Stimulated activated CD8-positive, alpha-beta memory T cell treated with anti-CD3 and anti-CD28 coated beads, Interleukin-15, amount 100 ng/mL, for 24 hours (primary cell): ENCODE measurements at places on chromosomes 2 and 18.

GRCh38 chr2:230824406-230824978, 40.2 kb upstream of the ITM2C start:
- DNase-seq: peak; percentile 8

DNA sequence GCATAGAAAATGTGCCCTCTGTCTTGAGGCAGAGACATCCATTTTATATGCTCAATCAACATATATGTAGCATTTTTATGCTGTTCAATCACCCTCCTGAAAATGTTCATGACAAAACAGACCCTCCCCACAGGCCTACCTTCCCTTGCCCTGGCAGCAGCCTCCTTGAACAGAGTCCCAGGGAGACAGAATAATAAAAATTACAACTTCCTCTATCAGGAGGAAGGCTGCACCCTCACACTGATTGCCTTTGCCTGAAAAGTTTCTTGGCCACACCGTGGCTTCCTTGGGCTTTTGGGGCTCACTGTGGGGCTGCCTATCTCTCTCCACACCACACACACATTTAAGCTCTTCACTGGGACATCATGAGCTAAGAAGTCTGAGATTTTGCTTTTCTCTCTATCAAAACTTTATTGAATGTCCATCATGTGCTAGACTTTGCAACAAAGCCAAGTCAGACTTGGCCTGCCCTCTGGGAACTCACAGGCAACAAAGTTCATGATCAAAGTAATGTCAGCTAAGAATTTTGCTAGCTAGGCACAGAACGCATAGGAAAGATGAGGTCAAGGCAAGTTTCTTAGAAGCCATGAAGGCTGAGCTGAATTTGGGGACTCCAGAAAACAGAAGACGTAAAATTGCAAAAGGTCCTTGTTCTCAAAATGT, 101.6 kb downstream of the BCL2L11 start:
- no peak for DNase-seq

- no peak for DNase-seq
Measured at GRCh38 chr2:71666094-71666474, 212.7 kb downstream of the DYSF start.

- DNase-seq: no peak
Measured at GRCh38 chr2:96884299-96885094, 14.6 kb upstream of the SEMA4C start.

- peak; percentile 38 for DNase-seq
Measured at GRCh38 chr2:113979191-113980128, 89.6 kb downstream of the ACTR3 start.

GRCh38 chr2:160362541-160362940, 131.1 kb downstream of the RBMS1 start:
- no peak for DNase-seq

DNA sequence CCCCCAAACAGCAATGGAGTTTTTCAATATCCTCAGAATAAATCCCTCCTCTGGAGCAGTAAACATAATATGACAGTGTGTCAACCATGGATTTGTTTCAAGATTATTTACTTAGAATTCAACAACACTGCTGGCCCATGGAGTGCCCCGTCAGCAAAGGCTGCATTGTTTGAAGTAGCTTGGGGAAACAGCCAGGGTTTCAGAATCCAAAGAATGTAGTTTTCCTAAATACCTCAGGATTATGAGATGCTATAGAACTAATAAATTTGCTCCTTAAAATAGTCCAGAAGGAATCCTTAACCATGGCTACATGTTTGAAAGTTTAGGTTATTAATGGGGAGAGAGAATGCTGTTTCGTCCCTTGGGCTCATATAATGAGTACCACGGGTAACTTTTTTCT, 13.1 kb upstream of the CETN1 start:
- no peak for DNase-seq

GRCh38 chr2:15169326-15170069, 391.6 kb downstream of the NBAS start:
- no peak for DNase-seq

GRCh38 chr2:10764896-10765295, 43.5 kb downstream of the ATP6V1C2 start:
- no peak for DNase-seq

DNA sequence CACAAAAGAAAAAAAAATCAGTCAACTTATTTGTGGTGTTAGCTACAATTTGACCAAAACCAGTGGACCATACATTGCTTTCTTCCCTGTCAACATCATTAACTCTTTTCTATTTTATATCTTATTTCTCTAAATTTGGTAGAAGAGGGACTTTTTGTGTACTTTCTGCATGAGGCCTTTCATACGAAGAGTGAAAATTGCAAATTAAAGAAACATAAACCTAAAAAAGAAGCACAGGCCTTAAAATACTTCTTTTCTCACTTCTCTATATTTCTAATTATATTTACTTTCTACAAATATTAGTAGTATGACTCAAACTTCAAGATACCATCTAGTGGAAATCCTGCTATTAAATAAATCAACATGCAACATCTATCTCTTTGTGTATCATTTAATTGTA, 1073.4 kb upstream of the ZEB2 start:
- DNase-seq: no peak

- DNase-seq: no peak
Measured at GRCh38 chr18:23668731-23669130, 6.0 kb upstream of the ANKRD29 start.

DNA sequence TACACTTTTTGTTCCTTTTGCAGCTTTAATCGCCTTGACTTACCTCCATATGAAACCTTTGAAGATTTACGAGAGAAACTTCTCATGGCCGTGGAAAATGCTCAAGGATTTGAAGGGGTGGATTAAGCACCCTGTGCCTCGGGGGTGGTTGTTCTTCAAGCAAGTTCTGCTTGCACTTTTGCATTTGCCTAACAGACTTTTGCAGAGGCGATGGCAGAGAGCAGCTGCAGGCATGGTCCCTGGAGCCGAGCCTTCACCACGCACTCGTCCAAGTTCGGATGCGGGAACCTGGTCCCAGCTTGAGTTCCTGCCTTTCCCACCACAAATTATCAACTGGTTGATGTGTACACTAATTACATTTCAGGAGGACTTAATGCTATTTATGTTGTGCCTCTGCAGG, 232.7 kb downstream of the ALPK2 start:
- DNase-seq: no peak

DNA sequence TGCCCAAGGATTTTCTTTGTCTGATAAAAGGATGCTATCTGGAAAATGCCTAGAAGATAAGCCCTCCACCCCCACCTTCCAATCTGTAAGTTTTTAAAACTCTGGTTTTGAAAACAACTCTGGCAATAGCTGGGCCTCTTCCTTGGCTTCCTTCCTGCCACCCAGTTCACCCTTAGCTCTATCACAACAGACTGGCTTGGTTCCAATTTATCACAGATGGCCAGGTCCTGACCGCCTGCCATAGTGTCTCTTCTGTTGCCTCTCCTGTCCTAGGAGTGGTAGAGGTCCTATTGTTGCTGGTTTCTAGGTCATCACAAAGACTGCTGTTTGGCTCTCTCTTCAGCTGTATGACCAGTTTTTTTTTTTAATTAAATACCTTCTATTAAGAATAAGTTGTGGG, 1727.9 kb upstream of the SLC39A10 start:
- no peak for DNase-seq

- no peak for DNase-seq
Measured at GRCh38 chr2:107202962-107203591, 317.1 kb upstream of the ST6GAL2 start.

GRCh38 chr2:207188626-207189419, 23.1 kb upstream of the KLF7 start:
- no peak for DNase-seq

GRCh38 chr18:51149670-51150069, 47.8 kb downstream of the MEX3C start:
- no peak for DNase-seq

DNA sequence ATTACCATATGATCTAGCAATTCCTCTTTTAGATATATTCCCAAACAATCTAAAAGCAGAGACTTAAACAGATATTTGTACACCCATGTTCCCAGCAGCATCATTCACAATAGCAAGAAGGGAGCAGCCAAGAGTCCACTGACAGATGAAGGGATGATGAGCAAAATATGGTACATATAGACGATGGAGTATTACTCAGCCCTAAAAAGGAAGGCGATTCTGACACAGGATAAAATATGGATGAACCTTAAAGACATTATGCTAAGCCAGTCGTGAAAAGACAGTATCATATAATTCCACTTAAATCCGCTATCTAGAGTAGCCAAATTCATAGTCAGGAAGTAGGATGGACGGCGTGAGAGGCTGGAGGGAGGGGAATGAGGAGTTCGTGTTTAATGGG, 20.4 kb downstream of the HS6ST1 start:
- DNase-seq: no peak

GRCh38 chr2:113169002-113169530, 4.7 kb upstream of the PSD4 start:
- no peak for DNase-seq

- no peak for DNase-seq
Measured at GRCh38 chr2:223488814-223489213, 113.3 kb downstream of the SCG2 start.

DNA sequence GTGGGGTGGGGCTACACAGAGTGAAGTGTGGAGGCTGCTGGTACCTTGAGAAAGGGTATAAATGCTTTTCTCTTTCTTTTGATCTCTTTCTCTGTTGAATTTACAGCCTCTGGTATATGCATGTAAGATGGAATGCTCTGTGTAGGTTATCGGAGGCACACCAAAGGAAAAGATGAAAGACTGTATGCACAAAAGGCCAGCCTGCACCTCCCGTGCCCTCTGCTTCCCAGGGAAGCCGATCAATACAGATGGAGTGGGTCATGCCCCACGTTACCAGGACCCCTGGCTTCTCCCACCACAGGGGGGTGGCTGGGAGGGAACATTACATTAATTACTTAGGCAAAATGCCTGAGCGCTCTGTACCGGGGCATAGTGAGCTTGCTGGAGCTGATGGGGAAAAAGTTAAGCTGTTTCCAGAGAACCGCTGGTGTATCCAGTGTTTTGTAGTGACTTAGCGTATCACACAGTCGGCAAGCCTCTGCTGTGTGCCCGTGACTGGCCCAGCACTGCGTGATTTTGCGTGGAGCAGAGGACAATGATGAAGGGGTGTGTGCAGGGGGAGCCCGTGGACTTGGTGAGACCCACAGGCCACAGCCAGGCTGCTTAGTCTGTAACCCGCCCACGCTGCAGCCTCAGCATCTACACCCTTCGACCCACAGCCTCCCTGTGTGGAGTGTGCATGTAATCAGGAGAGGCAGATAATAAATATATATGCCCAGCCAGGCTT, 8.0 kb downstream of the ALLC start:
- no peak for DNase-seq

DNA sequence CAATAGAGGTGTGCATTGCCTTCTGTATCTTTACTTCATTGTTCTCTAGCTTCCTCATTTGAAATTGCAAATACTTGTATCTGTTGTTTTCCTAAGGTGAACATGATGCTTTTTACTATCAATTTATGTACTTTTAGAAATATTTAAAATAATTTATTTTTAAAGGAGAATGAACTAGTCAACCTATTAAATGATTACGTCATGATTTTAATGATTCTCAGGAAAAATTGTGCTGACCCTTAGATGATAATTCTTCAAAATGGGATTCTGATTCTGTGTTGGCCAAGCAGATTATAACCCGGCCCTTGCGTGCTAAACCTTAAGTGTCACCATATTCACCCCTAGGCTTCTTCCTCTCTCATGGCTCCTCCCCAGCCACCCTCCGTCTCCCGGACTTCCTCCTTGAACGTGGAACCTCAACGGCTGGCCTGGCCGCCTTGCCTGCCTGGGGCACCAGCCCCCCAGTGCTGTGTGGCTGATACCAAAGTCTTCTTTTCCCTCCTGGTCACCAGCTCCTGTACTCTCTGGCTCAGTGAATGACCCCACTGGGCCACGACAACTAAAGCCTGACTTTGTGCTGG, 292.0 kb downstream of the GBX2 start:
- no peak for DNase-seq

DNA sequence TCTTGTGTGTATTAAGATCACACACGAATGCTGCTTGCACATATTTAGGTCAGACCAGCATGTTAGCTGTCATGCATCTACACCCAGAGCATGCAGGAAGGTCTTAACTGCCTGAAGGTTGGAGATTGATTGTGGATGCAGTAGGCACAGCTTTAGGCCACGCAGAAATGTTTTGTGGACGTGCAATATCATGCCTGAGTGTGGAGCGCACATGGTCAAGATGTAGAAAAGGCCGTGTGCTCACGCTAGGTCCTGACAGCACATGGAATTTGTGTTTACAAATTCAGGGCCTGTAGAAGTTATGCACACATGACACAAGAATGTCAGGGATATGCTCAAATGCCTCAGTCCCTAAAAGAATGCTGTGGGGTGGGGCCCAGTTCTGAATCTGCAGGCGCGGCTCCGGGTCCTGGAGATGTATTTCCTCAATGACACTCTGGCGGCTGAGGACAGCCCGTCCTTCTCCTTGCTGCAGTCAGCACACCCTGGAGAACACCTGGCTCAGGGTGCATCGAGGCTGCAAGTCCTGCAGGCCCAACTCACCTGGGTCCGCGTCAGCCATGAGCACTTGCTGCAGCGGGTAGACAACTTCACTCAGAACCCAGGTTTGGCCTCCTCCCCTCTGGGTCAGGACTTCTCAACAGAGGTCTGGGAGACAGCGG, 27.9 kb downstream of the MARCO start:
- no peak for DNase-seq

- no peak for DNase-seq
Measured at GRCh38 chr2:166343467-166343866, 32.3 kb downstream of the SCN9A start.

- DNase-seq: no peak
Measured at GRCh38 chr2:217331523-217332416, 471.9 kb upstream of the TNP1 start.

DNA sequence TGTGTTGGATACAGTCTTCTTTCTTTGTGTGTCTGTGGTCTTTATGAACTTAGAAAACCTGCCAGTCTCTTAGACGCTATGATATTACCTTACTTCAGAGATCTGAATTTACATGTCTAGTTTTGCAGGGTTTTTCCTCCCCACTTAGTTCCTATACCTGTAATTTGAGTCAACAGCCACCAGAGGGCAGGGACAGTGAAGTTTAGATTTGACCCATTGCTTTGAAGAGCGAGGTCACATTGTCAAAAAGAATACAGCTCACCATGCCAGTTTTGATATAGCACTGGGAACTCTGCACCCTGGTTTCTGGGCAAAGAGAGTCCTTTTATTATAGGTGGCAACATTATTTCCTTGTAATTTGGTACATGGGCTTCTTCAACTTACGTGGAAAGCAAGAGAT, 102.3 kb downstream of the MAPK4 start:
- DNase-seq: no peak

- no peak for DNase-seq
Measured at GRCh38 chr2:37396890-37397565, 52.6 kb downstream of the QPCT start.

DNA sequence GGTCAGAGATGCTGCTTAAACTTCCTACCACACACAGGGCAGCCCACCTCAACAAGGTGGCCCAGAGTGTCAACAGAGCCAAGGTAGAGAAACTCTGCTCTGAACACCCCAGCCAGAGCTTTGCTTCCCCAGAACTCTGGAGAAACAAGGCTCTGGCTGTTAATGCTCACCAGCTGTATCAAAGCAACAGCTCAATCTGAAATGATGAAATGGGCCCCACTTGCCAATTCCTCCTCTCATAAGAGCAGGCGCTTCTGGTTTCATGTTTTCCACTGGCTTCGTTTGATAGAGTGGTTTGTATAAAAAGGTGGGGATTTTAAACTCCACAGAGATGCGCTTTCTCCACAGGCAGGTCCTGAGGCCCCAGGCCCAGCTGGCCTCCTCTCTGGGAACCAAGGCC, 60.9 kb upstream of the TFCP2L1 start:
- DNase-seq: no peak

GRCh38 chr2:218582076-218582475, 13.4 kb downstream of the CNOT9 start:
- DNase-seq: no peak

- DNase-seq: no peak
Measured at GRCh38 chr2:217981084-217981730, 21.6 kb downstream of the TNS1 start.

- DNase-seq: peak; percentile 27
Measured at GRCh38 chr2:227817850-227818674, 4.4 kb downstream of the CCL20 start.
